T-cell (primary cell): ENCODE measurements at places on chromosomes 16 and 17. TPM values are rescaled to one million over a fixed set of nuclear protein-coding genes. Genes with fewer than 3 reads are reported as not detected.
A peak's percentile ranks its signal among the peaks of the same experiment; 100 is the strongest.

- H3K4me3 ChIP-seq: no peak overlapping the region
- no peak overlapping the region for H3K27ac ChIP-seq
- no peaks in the 10 kb centered on the region for H3K36me3 ChIP-seq
- no peak for DNase-seq
- H3K27me3 ChIP-seq: no peaks in the 10 kb centered on the region
Observed at GRCh38 chr17:62720126-62720850, 87.8 kb downstream of the MARCHF10 start.

- peaks cover 19% of the 10 kb centered on the region for H3K36me3 ChIP-seq
- H3K27me3 ChIP-seq: no peaks in the 10 kb centered on the region
- H3K27ac ChIP-seq: no peak overlapping the region
- H3K4me1 ChIP-seq: peaks cover 89% of the 10 kb centered on the region
- no peak overlapping the region for H3K4me3 ChIP-seq
Observed at GRCh38 chr17:45251931-45252330, 10.0 kb downstream of the SPATA32 start.

The SNAI3 gene
- total RNA-seq: 19.1 TPM

DNA sequence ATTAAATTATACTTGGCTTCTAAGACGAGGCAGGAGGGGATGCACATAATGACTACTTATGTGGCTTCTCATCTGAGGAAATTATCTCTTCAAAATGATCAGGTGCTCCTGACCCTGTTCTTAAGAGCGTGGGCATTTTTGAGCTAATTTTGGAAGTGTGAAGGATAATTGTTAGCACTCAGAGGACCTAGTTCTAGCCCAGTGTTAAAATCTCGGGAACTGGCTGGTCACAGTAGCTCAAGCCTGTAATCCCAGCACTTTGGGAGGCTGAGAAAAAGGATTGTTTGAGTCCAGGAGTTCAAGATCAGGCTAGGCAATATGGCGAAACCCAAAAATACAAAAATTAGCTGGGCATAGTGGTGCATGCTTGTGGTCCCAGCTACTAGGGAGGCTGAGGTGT, 103.0 kb upstream of the DHX40 start:
- H3K27me3 ChIP-seq: peaks cover 3% of the 10 kb centered on the region
- H3K4me1 ChIP-seq: no peaks in the 10 kb centered on the region
- no peaks in the 10 kb centered on the region for H3K36me3 ChIP-seq
- H3K4me3 ChIP-seq: no peak overlapping the region
- no peak overlapping the region for H3K27ac ChIP-seq

DNA sequence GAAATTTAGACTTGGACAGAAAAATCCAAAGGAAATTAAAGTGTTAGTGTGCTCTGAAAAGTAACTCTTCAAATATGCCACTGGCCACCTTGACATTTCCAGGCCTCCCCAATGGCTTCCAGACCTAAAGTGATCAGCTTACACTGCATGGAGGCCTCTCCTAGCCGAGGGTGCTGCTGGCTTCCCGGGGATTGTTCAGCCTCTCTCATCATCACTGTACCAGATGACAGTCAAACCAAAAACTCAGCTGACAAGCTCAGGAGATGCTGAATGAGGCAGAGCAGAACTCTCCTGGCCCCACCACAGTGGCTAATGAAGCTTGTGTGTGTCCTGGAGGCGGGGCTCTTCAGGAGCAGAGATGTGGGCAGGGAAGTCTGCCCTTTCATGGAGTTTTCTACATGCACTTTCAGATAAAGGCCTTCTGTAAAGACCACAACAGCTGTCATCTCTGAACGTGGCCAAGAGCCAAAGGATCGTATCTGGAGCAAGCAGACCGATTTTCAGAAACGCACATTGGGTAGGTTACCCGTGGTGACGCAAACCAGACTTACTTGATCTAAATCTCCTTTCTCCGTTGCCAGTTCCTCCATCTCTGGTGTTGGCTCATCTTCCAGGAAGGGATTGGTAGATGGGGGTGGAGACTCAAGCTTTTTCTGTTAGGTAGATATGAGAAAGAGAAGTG, 113.3 kb downstream of the VPS53 start:
- no peaks in the 10 kb centered on the region for H3K27me3 ChIP-seq
- no peaks in the 10 kb centered on the region for H3K4me1 ChIP-seq
- H3K4me3 ChIP-seq: no peak overlapping the region
- DNase-seq: peak; percentile 2
- H3K27ac ChIP-seq: no peak overlapping the region

The SLC52A1 gene
- total RNA-seq: 0.14 TPM

- H3K27me3 ChIP-seq: peaks cover 3% of the 10 kb centered on the region
- H3K36me3 ChIP-seq: no peaks in the 10 kb centered on the region
- H3K4me1 ChIP-seq: no peaks in the 10 kb centered on the region
- no peak overlapping the region for H3K4me3 ChIP-seq
- no peak overlapping the region for H3K27ac ChIP-seq
- no peak for DNase-seq
Observed at GRCh38 chr16:56270828-56271227, 79.5 kb downstream of the GNAO1 start.

DNA sequence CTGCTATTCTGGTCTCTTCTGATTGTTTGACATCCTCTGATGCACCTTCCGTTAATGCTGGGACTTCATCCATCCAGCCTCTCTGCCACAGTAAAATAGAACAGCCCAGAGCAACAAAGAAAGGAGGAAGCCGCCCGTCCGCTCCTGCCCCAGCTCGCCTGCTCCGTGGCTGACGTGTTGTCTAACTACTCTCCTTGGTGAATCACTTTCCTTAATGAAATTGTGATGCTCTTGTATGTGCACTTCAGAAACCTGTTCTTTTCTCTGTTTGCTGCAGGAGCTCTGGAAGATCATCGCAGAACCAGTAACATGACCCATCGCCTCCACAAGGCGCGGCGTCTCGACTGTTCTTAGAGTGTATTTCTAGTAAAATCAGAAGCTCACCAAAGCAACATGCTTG, 24.3 kb downstream of the METTL22 start:
- H3K27me3 ChIP-seq: no peaks in the 10 kb centered on the region
- no peak for DNase-seq
- H3K4me1 ChIP-seq: peaks cover 9% of the 10 kb centered on the region
- H3K36me3 ChIP-seq: peaks cover 13% of the 10 kb centered on the region
- H3K27ac ChIP-seq: no peak overlapping the region
- no peak overlapping the region for H3K4me3 ChIP-seq

DNA sequence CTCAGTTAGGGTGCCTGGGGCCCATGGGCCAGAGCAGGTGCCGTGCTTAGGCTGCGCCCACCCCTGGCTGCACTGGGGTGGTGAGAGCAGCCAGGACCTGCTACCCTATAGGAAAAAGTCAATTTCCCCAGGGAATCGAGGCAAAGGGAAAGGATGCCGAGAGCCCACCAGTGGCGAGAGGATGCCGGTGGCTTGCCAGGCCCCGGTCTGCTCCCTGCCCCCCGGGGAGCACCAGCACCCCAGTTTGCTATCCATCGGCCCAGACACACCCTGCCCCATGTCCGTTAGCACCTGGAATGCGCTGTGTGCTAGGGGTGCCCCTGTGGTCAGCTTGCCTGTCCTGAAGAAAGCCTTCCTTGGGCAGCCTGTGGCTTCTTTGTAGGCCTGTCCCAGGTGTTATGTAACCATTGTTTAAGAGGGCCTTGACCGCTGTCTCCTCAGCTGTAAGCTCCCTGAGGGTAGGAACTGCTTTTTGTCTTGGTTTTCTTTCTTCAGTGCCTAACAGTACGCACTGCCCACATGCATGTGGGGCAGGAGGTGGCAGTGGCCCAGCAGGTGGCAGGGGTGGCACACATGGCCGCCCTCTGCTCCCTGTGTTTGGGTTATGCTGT, 40.8 kb downstream of the NT5M start:
- H3K27me3 ChIP-seq: peaks cover 4% of the 10 kb centered on the region
- H3K4me1 ChIP-seq: no peaks in the 10 kb centered on the region

- H3K27me3 ChIP-seq: peaks cover 6% of the 10 kb centered on the region
- no peak overlapping the region for H3K4me3 ChIP-seq
- DNase-seq: no peak
- no peaks in the 10 kb centered on the region for H3K36me3 ChIP-seq
- H3K27ac ChIP-seq: no peak overlapping the region
Observed at GRCh38 chr17:49939318-49939717, 29.7 kb upstream of the DLX4 start.

DNA sequence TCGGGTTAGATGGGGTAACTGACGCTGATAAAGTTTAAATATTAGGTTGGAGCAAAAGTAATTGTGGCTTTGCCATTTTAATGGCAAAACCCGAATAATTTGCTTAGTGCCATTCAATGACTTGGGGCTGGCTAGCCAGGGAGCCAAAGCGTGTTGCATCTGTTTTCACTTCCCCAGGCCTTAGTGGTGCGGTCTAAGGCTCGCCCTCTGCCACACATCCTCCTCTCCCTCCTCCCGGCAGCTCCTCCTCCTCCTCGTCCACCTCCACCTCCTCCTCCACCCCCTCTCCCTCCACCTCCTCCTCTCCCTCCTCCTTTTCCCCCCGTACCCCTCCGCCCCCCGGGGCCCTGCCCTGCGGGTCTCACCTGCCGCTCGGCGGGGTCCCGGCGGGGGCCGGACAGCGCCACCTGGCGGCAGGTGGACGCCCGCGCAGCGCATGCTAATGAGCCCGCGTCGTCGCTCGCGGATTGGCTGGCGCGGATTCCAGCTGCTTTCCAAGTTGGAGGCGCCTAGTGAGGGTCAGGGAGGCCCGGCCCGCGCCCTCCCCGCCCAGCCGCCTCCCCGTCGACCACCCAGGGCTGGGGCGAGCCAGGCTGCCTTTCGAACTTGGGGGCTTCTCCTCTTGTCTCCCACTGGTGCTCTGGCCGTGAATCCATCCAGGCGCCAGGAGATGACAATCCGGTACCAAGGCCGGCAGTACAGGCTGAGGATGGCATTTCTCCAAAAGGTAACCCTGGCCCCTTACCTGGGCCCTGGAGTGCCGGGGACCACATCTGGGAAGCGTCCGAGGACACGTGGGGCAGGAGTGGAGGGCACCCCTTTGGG, 36.6 kb upstream of the RGS9 start:
- H3K27ac ChIP-seq: peak overlapping the region; percentile 71
- H3K36me3 ChIP-seq: no peaks in the 10 kb centered on the region
- peak overlapping the region; percentile 60 for H3K4me3 ChIP-seq
- H3K4me1 ChIP-seq: peaks cover 3% of the 10 kb centered on the region
- H3K27me3 ChIP-seq: peaks cover 4% of the 10 kb centered on the region

DNA sequence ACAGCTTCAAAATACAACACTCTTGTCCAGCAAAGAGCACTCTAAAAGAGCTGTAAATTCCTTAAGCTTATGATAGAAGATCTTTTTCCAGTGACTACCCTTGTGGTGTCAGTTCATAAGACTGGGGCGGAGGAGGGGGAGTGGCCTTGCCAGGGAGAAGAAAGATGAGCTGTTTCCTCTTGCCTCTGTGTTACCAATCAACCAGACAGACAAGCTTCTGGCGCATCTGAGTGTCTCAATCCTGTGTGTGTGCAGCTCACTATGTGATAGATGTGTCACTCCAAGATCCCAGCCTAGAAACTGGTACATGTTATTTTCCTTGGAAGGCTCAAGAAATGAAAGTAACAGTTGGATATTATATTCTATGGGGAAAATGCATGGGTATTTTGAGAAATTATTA, 167.4 kb upstream of the CACNG3 start:
- H3K36me3 ChIP-seq: peaks cover 27% of the 10 kb centered on the region
- H3K4me1 ChIP-seq: no peaks in the 10 kb centered on the region
- H3K27me3 ChIP-seq: no peaks in the 10 kb centered on the region
- no peak overlapping the region for H3K27ac ChIP-seq
- DNase-seq: no peak

The FCSK gene
- total RNA-seq: 42.9 TPM

DNA sequence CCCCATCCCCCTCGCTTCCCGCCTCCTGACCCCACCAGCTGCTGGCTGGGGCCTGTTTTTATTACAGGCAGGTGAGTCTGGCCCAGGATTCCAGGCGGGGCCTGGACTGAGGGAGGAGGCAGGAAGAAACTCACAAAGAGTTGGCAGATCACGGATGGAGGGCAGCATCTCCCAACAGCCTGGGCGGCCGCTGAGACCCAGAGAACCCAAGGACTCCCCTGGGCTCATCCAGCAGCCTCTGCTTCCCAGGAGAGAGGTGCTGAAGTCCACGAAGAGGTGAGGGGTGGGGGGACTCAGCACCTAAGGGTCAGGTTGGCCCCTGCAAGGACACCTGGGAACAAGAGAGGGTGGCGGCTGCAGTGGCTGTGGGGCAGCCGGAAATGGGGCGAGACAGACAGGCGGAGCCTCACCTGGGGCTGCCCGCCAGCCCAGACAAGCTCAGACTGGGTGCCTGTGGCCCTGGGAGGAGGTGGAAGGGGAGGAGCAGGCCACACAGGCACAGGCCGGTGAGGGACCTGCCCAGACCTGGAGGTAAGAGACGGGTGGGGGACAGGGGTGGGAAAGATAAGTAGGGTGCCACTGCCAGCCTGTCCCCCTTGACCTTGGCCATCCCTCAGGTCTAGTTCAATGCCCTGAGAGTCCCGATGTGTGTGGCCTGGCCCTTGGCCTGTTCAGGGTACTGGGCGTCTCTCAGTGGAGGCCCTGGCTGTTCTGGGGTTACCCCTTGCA, 8.7 kb upstream of the ADGRG1 start:
- no peak overlapping the region for H3K27ac ChIP-seq
- H3K36me3 ChIP-seq: no peaks in the 10 kb centered on the region
- H3K27me3 ChIP-seq: no peaks in the 10 kb centered on the region
- no peak overlapping the region for H3K4me3 ChIP-seq
- no peak for DNase-seq
- peaks cover 20% of the 10 kb centered on the region for H3K4me1 ChIP-seq

The NPIPA3 gene
- total RNA-seq: 2.2 TPM

- H3K4me3 ChIP-seq: no peak overlapping the region
- peaks cover 2% of the 10 kb centered on the region for H3K36me3 ChIP-seq
Observed at GRCh38 chr17:55005520-55005919, 37.0 kb downstream of the STXBP4 start.

- H3K4me1 ChIP-seq: no peaks in the 10 kb centered on the region
- no peak overlapping the region for H3K27ac ChIP-seq
- peaks cover 24% of the 10 kb centered on the region for H3K27me3 ChIP-seq
- no peak for DNase-seq
- H3K4me3 ChIP-seq: no peak overlapping the region
- H3K36me3 ChIP-seq: no peaks in the 10 kb centered on the region
Observed at GRCh38 chr17:31726980-31727427, 132.0 kb downstream of the COPRS start.

DNA sequence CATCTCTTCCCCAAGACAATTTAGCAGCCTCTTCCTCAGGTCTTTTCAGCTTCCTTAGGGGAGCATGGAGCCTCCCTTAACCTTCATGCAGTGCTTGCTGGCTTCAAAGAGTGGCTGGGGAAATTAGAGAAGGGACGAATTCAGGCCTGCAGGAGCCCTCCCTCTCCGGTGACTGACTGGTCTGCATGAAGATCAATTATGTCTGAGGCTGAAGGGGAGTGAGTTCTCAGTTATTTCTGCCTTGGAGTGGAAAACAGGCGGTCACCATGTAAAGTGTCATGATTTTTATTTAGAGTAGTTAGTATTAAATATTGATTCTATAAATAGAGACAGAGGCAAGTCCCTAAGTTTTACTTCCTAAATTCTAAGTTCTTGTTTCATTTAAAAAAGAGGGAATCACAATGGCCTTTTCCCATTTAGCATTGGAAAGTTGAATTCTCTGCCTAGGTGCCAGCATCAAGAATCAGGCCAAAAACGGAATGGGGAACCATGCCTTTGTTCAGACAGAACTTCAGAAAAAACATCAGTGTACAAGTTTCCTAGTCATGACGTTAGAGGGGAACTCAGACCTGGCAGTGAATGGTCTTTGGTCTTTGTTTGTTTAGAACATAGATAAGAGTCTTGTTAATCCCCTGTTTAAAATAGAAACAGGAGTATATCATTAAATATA, 4.4 kb downstream of the GABARAPL2 start:
- no peak for DNase-seq
- peaks cover 72% of the 10 kb centered on the region for H3K36me3 ChIP-seq
- H3K4me1 ChIP-seq: peaks cover 35% of the 10 kb centered on the region
- H3K27ac ChIP-seq: no peak overlapping the region
